ENCODE measurements at places on chromosomes 6 and 20.

DNA sequence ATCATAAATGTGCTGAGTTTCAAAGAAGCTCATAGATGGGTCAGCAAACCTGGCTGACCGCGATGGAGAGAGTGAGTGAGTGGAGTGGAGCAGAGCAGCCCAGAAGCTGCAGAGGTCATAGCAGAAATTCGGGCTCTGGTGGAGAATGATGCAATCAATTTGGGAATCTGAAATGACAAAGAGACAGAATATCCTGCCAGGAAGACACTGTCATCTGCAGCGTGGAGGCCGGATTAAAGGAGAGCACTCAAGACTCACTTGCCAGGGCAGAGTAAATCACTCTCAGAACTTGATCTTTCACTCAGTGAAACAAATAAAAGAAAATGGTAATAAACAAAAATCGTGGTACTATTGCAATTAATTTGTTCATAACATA, 109.6 kb upstream of the RREB1 start:
- no peak for DNase-seq

DNA sequence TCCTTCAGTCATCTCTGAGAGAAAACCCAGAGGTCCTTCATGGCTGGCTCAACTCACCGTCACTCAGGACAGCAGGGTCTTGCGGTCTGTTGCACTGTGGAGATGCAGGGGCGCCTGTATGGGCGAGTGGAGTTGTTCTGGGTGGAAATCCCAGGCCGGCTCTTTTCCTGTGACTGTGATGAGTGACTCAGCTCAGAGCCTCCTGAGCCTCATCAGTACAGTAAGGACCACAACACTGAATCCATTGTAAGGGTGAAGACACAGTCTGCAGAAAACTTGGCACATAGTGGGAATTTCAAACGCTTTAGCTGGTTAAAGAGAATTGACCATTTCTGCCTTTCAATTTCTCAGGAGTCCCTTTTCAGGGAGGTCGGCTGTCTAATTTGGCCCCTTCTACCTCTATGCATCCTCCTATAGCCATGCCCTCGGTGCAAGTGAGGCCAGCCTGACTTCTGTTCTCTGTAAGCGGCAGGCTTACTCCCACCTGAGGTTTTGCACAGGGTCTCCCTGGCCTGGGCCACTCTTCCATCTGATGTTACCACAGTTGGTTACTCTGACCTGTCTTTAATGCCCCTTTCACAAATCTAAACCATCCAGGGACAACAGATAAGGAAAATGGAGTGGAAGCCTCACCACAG, 35.5 kb upstream of the TBXT start:
- no peak for DNase-seq

DNA sequence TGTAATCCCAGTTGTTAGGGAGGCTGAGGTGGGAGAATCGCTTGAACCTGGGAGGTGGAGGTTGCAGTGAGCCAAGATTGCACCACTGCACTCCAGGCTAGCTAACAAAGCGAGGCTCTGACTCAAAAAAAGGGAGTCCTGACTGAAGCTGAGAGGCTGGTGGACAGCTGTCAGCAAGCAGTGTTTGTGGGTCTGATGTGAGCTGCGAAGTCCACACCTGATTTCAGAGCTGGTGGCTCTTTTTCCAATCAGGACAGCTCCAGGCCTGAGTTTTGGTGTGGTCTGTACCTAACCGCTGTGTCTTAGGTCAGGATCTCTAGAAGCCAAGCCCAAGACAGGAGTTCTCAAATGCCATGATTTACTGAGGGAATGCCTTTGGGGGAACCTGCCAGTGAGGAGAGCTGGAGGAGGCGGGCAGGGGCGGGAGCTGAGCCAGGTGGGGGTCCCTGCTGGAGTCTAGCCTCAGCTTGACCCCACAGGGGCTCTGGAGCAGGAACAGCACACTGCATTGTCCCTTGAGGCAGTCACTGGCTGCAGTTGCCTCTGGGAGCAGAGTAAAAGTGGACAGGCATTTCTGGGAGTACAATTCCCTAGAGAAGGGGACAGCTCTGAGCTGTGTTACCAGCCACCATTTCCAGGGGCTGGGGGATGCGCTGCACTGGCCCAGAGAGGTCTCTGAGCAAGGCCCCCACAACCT, 5.0 kb downstream of the GFRA4 start:
- DNase-seq: no peak

GRCh38 chr20:2164966-2165365, 63.3 kb downstream of the STK35 start:
- DNase-seq: no peak

GRCh38 chr6:53627391-53628218, 38.0 kb downstream of the KLHL31 start:
- no peak for DNase-seq

- no peak for DNase-seq
These were observed 135.5 kb upstream of the NUP153 start for GRCh38 chr6:17842014-17842776.

DNA sequence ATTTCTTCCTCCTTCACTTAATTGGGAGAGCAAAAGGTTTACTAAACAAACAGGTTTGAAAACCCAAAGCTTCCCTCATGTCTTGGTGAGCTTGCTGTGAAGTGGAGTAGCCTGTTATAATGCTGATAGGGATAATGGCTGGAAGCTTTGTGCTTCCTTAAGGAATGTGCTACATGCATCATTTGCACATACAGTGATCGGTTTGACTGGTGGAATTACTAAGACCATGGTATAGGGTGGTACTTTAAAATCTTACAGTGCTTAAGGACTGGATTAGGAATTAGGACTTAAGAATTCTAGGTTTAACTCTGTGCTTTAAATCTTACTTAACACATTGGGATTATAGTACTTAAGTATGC, 75.7 kb downstream of the ARID1B start:
- DNase-seq: no peak

DNA sequence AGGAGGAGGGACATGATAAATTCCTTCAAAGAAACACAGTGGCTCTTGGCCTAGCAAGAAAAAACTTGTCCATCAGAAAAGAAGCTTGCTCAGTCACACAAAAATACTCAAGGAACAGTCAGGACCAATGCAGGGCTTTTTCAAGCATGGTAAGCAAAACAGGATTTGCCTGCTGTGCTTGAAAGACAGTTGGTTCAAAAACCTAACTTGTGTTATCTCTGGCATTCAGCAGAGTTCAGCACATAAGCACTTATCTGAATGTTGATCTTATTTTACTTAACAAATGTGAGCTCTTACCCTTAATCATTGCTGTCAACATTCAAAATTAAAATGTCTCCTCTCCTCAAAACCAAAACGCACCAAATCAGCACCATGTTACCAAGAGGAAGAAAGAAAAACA, 38.3 kb downstream of the ATG5 start:
- DNase-seq: no peak

- DNase-seq: no peak
These were observed 45.6 kb downstream of the THBS2 start for GRCh38 chr6:169208011-169208410.

DNA sequence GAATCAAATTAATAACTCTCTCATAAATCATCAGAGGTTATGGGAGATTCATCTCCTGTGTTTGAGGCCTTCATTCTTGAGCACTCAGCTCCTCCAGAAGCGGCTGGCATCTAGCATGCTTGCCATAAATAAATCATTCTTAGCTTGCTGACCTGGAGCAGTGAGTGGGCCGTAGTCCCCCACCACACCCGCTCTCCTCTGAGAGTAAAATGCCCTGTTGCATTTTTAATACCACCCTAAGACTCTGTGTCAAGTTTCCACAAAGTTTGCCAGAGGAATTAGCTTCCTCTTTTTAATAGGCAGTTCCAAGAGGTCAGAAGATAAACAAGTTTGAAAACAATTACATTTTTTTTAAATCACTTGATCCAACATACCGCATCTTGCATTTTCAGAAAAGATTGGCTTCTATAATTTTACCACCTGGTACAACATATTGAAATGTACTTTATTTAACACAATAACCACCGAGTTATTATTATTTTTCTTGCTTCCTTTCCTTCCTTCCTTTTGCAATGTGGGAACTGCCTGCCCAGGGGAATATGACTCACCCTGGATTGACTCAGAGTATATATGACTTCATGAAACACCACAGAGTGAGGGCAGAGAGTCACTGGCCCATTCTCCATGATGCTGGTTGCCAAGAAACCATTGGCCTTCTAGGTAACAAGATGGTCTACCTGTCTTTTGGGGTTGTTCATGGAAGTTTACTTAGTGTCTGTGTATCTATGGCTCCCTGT, 29.4 kb upstream of the CLIC5 start:
- DNase-seq: no peak

DNA sequence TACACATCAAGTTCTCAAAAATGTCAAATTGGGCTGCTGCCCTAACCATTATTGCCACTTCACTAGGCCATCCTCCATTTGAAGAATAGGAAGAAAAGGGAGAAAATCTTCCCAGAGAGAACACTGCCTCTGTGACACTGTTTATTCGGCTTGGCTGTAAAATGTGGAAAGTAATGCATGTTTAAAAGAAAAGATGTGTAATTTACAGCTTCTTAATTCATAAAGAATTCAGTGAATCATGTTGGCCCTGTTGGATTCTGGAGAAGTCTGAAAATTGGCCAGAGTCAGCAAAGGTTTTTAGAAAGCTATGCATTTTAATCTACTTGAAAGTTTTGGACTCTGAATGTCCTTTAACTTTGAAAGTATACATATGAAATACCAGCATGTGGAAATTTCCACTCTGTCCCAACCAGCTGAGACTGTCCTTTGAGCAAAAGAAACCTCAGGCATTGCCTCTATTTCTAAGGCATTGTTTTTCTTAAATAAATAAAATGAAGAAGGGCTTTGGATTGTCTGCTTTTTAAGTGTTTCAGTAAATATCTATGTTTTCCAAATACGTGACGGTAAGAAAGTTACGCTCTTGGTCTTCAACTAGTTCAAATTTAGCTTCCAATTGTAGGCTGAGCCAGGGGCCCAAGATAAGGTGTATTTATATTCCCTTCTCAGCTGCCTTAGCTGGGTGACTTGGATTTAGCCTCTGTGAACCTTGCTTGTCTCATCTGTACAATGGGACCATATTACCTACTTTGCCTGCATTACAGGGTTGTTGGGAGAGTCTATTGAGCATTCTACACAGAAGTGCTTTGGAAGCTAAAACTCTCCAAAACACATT, 222.2 kb downstream of the UST start:
- no peak for DNase-seq

GRCh38 chr6:2848851-2849250, 7.2 kb upstream of the SERPINB1 start:
- DNase-seq: no peak

- no peak for DNase-seq
These were observed 83.1 kb downstream of the FKBP5 start for GRCh38 chr6:35605600-35605999.

DNA sequence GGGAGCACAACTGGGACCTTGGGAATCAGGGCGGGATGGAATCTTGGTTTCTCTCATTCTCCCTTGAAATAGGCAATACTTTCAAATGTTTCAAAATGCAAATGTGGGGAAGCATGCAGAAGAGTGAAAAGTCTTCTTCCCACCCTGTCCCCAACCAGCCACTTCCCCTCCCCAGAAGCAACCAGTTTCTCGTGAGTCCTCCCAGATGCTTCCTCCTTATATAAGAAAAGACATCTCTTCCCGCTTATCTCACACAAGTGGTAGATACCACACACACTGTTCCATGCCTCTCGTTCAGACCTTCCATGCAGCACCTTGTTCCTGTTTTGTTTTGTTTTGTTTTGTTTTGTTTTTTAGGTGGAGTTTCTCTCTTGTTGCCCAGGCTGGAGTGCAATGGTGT, 25.1 kb downstream of the HCK start:
- no peak for DNase-seq

GRCh38 chr6:132131351-132131750, 180.2 kb upstream of the CCN2 start:
- no peak for DNase-seq

GRCh38 chr6:22451962-22452361, 117.4 kb upstream of the HDGFL1 start:
- DNase-seq: no peak

- no peak for DNase-seq
These were observed 95.0 kb downstream of the SCML4 start for GRCh38 chr6:107729098-107729497.

- DNase-seq: no peak
These were observed 529 bp downstream of the UBE2C start for GRCh38 chr20:45813006-45813340.

DNA sequence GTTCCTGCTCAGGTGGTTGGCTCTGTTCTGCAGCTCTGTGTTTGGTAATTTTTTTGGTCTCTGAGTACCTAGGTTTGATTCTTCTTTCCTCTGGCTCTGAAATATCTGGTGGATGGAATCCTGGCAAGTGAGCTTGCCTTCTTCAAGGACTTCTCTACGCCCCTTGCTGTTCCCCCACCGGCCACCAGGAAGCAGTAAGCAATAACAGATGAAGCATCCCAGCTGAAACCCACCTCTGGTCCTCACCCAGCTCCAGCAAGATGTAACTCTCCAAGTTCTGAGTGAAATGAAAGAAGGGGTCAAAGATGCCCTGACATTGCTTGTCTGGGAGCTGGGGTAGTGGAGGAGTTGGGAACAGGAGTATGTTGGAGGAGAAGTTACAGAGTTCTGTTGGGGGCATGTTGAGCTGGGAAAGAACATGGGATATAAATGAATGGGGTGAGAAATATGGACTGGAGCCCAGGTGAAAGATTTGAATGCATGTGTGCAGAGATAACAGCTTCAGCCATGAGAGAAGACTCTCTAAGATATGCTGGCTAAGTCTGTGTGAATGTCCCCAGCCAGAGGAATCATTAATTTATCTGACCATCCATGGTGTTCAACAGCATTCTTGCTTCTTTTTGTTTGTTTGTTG, 51.3 kb upstream of the GLP1R start:
- no peak for DNase-seq

DNA sequence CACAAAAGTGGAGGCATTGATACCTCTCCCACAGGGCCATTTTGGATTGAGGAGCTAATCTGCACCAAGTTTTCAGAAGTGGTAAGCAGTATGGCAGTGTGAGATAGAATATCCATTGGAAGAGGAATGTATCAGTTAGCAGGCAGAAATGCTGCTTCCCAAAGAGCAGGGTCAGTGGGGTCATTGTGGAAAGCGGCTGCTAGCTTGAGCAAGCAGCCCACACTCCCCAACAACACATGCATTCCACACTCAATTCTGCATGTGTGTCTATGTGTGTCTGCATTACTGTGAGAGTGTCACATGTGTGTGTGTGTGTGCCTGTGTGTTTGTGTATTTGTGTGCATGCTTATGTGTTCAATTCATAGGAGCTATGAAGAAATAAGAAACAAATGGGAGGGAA, 190.9 kb upstream of the FOXA2 start:
- DNase-seq: no peak

DNA sequence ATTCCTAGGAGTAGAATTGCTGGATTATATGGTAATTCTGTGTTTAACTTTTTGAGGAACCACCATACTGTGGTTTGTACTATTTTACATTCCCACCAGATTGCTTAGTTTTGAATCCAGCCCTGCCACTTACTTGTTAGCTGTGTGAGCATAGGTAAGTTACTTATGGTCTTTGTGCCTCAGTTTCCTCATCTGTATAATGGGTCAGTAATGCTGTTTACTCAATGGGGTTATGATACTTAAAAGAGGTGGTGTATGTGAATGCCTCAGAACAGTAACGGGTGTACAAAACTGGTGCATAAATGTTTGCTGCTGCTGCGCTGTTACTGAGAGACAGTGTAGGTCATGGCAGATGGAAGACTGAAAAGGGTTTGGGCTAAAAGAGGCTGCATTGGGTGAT, 239.3 kb downstream of the NRN1 start:
- DNase-seq: no peak

Measured in C1 segment of cervical spinal cord (tissue), 14 donors.